ENCODE measurements at places on chromosomes 11 and 22. TPM values are rescaled to one million over a fixed set of nuclear protein-coding genes. Genes with fewer than 3 reads are reported as not detected.

- DNase-seq, result no peak
Observed at GRCh38 chr11:71169313-71169712, 83.1 kb downstream of the SHANK2 start.

GRCh38 chr22:38751066-38751421 lies 4.8 kb downstream of the SUN2 start:
- DNase-seq, result no peak

- DNase-seq, result no peak
Observed at GRCh38 chr11:92657226-92657625, 312.2 kb upstream of the MTNR1B start.

DNA sequence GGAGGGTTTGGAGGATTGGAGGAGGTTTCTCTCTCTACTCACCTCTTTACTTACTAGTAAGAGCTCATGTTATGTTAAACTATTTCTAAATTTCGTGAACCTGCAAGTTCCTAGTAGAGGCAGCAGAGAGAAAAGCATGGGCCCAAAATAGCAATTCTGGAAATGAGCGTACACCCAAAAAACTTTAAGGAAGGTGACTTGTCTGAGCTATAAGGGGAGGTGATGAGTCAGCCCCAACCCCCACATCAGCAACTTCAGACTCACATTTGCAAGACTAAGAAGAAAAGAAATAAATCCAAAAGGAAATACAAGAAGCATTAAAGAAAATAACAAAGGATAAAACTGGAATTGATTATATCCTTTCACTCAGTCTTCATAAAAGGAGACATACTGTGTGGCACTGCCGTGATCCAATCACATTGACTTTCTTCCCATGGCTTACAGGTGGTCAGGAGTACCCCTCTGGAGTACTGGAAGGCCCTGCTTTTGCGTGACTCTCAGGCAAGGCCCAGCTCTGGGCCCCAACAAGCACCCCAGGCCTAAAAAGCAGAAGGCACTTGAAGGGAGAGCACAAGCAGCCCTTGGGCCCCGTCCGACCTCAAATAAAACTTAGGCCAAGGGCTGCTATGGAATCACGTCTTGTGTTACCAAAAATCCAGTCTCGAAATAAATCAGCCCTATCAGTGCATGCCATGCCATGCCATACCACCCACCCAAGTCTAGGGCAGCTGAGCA lies 14.3 kb downstream of the PACSIN2 start:
- DNase-seq, result no peak

- no peak for DNase-seq
Observed at GRCh38 chr11:72712841-72713240, 38.6 kb upstream of the PDE2A start.

ST14 gene
- 298 TPM for total RNA-seq

BUD13 gene
- 42.6 TPM for total RNA-seq

CNTF gene
- 3.3 TPM for total RNA-seq

KIF18A gene
- total RNA-seq, result 22.5 TPM

All from Caco-2 (cell line).